ENCODE measurements at places on chromosomes 7 and 10.

DNA sequence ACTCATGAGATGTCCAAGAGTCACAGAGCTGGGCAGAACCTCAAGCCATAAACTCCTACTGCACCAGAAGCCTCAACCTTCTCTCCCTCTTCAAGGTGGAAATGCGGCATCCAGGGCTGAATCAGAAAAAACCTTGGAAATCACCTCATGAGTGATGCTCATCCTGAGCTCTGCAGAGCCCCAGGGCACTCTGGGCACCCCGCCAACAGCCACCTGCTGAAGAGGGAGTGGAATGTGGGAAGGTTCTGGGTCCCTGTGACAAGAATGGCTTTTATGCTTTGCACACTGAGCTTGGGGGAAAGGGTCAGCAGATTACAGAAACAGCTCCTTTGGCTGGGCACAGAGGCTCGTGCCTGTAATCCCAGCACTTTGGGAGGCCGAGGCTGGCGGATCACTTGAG, 18.8 kb downstream of the NUDT1 start:
- DNase-seq: no peak

- no peak for DNase-seq
These were observed 165.8 kb downstream of the UBE2H start for GRCh38 chr7:129786825-129787563.

DNA sequence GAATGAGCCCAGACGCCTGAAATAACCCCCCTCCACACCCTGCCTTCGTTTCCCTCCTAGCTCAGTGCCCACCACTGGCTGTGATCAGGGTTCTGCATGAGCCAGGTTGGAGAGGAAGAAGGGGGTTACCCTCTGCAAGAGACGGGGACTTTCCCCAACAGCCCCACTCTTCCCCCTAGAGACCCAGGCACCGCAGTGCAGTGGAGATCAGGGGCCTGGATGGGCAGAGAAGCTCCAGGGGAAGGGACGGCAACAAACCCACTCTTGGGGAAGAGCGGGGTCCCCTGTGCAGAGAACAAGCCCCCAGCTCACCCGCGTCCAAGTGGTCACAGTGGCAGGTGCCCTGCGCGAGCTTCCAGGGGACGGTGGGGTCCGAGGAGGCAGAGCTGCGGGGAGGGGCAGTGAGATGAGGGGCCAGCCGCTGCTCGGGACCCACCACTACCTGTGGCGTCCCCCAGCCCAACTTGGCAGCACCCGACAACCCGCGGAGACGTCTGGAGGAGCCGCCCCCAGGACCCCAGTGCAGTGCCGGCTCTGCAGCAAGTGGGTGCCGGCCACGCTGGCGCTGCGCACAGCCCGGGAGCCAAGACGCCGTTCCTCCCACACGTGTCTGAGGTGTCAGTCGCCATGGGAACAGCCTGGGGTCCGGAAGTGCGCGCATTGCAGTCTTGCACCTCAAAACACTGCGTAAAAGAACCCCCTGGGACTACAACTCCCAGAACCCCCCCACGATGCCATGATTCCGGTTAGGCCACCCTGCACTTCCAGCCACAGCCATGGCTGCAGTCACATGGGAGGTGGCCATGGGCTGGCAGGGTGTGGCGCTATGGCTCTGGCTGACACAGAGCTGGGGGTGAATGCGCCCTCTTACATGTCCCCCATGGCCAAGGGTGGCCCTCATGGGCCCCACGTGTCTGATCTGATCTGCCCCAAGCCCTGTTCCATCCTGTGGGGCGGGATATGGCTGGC, 45.8 kb upstream of the WIPI2 start:
- DNase-seq: peak; percentile 60

DNA sequence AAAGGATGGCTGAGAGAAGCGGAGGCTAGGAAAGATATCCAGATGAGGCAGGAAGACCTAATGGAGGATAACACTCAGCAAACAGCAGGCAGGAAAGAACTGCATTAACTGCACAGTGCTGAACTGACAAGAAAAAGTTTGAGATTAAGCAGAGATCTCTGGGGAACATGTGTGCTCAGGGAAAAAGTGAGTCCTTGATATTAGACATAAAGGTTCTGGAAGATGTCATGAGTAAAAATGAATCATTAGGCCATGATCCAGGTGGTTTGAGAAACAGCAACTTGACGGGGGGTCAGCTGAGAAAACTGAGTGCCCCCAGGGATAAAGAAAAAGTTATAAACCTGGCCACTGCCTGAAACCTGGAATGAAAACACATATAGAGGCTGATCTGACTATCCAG, 27.3 kb upstream of the ANK3 start:
- DNase-seq: no peak

DNA sequence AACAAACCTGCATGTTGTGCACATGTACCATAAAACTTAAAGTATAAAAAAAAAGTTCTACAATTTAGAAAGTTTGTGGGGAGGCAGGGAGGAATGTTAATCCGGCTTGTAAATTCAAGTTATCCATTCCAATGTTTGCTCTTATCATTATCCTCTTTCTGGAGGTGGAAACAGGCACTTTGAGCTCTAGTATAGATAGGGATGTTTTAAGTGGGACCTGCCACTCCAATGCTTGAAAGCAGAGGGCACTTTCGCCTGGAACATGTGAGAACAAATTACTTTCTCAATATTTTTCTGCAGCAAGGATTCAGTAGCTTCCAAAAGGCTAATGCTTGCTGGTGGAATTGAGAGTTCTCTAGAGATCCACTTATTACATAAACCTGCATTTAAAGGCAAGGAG, 45.6 kb downstream of the FEZF1 start:
- no peak for DNase-seq

DNA sequence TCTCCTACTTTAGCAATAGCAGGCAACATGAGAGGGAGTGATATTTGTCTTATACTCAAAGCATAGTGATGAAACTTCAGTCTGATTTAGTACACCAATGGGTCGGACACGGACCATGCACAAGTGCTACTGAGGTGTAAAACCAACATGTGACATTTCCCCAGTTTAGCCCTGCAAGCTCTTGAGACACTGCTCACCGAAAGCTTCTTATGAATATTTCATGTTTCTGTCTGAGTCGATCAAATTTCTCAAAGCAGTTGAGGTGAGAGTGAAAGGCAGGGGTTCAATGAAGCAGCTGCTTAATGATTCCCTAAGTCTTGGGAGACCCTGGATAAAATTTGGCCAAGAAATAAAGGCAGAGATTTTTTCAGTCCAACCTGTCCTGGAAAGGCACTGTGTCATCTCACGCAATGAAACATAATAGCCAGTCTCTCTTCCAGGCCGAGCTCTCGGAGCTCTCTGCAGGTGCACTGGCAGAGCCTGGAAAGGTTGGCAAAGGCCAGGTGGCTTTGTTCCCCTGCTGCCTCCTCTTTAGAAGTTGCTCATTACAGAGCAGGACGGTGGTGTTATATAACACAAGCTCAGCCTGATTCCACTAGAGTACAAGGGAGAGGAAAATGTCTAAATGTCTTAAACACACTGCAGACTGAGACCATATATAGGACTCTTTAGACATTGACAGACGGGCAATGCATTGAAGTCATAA, 33.9 kb upstream of the XPNPEP1 start:
- DNase-seq: peak; percentile 60

- no peak for DNase-seq
These were observed 17.5 kb downstream of the PRF1 start for GRCh38 chr10:70584909-70585544.

DNA sequence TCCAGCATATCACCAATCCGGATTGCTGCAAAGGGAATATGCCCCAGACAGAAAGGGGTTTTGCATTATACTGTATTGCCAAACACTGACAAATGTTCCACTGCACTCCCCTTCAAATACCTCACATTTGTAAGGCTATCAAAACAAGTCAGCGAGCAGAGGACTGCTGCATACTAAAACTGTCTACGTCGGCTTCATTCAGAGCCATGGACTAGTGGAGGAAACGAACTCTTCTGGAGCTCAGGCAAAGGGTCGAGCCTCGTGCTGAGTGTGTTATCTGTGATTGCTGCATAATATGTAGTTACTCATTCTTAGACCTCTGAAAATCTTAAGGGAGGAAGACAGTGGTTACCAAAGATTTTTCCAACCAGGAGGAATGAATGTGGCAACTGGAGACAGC, 200.2 kb downstream of the DYNC1I1 start:
- no peak for DNase-seq

- DNase-seq: no peak
These were observed 63.5 kb downstream of the CAMK1D start for GRCh38 chr10:12412666-12413368.

GRCh38 chr7:55121249-55121648, 102.4 kb downstream of the EGFR start:
- no peak for DNase-seq

GRCh38 chr10:94430701-94431100, 28.4 kb downstream of the TBC1D12 start:
- DNase-seq: no peak

- no peak for DNase-seq
These were observed 146.9 kb upstream of the ANK3 start for GRCh38 chr10:60536529-60537114.

DNA sequence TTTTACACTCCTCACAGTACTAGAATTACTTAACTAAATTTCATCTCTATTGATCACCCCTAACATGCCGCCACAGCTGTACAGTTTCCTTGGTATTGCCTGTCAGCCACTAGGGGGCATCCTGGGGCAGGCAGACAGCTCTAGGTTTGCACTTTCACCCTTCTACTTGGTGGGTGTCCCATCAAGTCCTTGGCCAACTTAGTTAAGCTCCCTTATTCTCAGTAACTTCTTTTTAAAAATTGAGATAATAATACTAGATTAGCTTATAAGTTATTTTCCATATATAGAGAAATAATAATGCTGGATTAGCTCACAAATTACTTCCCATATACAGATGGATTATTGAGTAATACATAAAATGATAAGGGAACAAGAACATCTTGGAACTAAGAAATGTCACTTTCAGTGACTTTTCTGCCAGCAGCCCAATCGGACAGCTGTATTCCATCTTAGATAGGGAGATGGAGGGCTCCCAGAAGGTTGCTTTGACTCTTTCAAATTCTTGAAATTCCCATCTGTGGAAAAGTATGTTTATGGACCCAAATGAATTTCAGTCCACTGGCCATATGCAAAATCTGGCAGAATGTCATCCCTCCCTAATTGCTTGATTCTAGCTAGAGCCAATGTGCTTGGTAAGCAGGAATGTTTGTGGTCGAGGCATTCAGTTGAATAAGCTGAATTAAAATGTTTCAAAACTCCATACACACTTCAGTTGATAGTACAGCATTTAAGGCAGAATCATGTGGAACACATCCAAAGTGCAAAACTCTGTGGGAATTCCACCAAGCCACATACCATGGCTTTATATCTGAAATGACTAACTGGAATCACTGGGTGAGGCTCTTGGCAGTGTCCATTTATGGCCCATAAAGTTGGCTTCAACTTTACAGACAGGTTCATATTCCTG, 309.7 kb downstream of the CSTF2T start:
- DNase-seq: peak; percentile 75

DNA sequence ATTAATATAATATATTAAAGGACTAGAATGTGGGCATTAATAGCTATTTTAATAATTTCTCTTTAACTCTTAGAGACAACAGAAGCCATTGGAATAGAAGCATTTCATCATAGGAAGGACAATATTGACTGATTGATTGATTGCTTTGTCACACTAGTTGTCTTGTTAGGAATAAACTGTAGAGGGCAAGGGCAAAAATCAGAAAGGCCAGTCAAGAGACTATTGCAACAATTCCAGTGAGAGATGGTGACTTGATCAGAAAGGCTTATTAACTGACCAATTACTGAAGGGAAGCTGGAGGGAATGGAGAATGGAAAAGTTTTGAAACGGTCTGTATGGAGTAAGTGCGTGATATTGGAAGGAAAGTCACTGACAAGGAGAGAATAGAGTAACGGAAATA, 87.3 kb downstream of the RUNDC3B start:
- no peak for DNase-seq

- peak; percentile 44 for DNase-seq
These were observed 7.8 kb upstream of the RBM28 start for GRCh38 chr7:128351296-128352152.

DNA sequence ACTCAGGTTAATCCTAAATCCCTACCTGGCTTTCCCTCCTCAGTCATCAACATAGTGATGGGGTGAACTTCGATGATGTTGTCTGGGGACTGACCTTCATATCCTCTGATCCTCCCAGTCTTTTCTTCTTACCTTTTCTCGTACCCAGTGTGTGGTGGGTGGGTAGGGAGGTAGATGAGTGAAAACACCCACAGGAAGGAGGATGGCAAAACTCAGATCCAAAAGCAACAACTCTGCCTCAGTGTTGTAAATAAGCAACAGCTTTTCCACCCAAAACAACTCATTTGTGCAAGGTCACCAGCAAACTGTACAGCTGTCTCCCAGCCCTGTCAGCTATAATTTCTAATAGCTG, 38.6 kb downstream of the VOPP1 start:
- no peak for DNase-seq

- no peak for DNase-seq
These were observed 74.1 kb downstream of the TACC2 start for GRCh38 chr10:122062831-122063674.

DNA sequence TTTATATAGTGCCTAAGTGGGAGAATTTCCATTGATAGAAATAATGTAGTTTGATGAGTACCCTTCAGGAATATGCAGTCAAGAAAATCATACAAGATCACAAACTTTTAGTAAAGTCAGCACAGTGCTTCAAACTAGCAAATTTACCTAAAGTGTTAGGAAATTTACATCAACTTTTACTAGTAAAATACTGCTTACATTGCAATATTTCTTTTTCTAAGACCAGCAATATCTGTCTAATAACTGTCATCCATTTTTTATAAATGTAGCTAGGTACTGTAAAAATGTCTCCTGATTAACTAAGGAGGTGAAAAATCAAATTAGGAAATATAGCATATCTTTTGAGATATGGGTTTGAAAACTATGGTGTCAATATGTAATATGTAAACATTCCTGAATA, 405.4 kb downstream of the MDFIC start:
- DNase-seq: no peak

- DNase-seq: no peak
These were observed 214.0 kb upstream of the LRGUK start for GRCh38 chr7:133912916-133913697.

- no peak for DNase-seq
These were observed 88.9 kb downstream of the CTTNBP2 start for GRCh38 chr7:117784315-117784714.

- no peak for DNase-seq
These were observed 192.9 kb upstream of the MBL2 start for GRCh38 chr10:52965509-52965908.
